ENCODE measurements at places on chromosomes 1 and 21.

GRCh38 chr1:229841230-229841629 lies 215.2 kb downstream of the URB2 start:
- no peak for DNase-seq

GRCh38 chr1:76659171-76659940 lies 207.9 kb upstream of the ST6GALNAC5 start:
- DNase-seq: peak; percentile 36

DNA sequence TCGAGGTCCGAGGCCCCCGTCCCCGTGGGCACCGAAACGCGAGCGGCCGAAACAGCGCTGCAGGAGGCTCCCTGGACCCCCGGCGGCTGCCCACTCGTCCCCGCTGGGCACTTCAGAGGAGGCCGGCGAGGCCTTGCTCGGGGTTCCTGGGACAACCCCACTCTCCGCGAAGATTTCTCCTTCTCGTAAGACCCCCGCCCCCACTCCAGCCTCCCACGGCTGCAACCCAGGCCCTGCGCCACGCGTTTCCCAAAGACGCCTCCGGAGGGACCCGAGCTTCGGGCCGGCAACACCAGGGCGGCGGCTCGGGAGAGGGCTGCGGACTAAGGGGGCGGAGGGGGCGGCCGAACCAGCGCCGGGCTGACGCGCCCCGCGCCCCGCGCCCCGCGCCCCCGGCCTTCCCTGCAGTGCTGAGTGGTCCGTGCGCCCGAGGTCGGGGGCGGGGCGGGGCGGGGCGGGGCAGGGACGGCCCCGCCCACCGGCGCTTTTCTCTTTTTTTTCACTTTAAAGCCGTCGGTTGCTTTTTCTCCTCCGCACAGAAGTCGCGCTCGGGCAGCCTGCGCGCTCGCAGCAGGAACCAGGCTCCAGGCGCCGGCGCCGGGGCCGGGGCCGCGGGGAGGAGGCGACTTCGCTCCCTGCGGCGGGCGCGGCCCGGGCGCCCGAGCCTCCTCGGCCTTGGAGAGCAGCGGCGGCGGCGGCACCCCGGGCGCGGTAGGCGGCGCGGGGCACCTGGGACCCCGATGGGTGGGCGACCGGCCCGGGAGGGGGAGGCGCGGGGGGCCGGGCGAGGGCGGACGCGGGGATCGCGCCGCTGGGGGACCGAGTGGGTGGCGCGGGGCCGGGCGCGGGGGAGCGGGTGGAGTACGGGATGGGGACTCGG lies at the start of gene SPSB1:
Gene SPSB1, plus strand, starts transcription at position 534 of the 880 bp plus-strand sequence. CDS start 62,998 bp downstream, outside the sequence.
- peak; percentile 61 for DNase-seq

- DNase-seq: no peak
Measured at GRCh38 chr1:24990779-24991641, 60.9 kb upstream of the RUNX3 start.

- DNase-seq: no peak
Measured at GRCh38 chr21:45192332-45192731, 95.4 kb downstream of the POFUT2 start.

DNA sequence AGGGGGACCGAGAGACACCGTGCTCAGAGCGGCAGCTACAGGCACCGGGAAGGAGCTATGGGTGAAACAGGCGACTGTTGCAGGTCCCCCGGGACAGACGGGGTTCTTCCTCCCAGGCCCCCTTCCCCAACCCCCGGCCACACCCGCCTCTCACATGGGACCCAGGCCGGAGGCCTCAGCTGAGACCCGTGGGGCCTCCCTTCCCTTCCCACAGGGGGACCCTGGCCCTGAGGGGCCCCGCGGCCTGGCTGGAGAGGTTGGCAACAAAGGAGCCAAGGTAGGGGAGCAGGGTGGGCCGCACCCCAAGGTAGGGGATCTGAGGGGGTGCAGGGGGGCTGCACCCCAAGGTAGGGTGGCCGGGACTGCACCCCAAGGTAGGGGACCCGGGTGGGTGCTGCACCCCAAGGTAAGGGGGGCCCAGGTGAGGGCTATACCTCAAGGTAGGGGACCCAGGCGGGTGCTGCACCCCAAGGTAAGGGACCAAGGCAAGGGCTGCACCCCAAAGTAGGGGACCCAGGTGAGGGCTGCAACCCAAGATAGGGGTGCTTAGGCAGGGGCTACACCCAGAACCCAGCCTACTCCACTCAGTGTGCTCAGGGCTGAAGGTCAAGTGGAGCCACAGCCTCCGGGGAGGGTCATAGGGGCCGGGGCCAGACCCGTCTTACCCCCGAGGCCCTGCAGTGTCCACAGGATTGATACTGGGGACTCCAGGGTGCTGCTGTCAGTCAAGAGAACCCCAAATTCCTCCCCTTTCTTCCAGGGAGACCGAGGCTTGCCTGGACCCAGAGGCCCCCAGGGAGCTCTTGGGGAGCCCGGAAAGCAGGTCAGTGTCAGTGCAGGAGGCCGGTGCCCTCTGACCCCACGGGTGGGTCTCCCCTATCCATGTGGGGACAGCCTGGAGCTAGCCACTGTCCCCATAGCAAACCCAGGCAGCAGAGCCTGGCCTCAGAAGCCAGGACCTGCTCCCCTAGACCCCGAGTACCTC lies 22.7 kb downstream of the COL6A2 start:
- no peak for DNase-seq

DNA sequence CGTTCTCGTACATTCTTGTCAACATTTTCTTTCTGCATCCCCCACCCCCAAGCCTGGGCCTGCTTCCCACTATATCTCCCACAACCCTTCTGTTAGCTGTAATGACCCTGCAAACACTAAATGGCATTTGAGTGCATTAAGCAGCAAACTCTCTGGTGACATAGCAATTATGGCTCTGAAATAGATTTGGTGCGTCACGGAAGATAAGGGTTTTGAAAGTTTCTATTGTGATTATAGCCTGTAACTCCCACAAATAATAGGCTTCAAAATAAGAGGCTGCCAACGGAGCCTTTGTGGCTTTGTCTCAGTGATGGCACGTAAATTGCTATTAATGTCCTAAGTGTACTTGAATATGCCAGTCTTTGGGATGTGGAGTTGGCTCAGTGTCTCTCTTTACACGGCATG lies 277.6 kb downstream of the PBX1 start:
- DNase-seq: no peak

DNA sequence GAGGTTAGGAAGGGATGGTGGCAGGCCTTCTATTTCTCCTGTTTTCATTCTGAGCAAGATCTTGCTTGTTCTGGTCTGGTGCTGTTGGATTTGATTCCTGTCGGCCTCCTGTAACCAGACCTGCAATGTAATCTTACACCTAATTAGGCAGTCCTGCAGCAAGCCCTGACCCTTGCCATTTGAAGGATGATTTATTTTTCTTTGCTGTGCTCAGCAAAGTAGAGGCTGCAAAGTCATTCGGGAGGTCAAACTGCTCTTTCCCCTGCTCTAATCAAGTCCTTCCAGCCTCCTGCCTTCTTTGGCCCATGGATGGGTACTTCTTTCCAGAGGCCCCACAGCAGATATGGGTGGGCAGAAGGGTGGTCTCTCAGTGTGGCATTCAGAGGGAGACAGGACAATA lies 417.7 kb upstream of the USP24 start:
- DNase-seq: no peak

- DNase-seq: no peak
Measured at GRCh38 chr1:159429074-159429861, 2.7 kb upstream of the OR10J4 start.

DNA sequence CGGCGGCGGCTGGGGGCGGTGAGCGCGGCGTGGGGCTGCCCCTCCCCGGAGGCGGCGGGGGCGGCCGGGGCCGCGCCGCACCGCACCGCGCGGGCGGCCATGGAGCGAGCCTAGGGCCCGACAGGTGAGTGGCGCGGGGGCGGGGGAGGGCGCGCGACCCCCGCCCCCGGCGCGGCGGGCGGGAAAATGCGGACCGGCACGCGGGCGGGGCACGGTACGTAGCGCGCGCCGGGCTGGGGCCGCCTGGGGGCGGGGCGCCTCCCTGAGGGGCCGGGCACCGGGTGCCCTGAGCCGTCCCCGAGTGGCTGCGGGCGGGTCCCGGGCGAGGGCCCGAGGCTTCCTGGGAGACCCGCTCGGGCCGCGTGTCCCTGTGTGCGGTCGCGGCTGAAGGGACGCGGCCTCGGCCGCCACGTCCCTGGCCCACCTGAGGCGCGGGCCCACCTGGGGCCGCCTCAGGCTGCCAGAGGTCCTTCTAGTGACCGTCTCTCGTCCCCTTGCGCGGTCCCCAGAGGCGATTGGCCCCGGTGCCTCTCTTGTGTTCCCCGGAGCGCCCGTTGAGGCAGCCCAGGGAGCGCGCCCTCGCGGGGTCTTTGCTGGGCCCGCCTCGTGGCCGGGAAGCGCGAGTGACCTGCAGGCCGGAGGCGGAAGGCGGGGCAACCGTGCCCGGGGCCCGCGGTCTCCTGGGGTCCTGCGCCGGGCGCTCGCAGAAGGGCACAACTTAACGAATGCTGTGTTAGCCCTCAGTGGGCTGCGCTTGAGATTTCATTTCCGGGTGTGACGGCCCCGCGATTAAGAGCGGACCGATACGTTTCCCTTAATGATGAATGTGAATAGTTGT lies 500 bp downstream of the FAM20B start:
- DNase-seq: no peak

DNA sequence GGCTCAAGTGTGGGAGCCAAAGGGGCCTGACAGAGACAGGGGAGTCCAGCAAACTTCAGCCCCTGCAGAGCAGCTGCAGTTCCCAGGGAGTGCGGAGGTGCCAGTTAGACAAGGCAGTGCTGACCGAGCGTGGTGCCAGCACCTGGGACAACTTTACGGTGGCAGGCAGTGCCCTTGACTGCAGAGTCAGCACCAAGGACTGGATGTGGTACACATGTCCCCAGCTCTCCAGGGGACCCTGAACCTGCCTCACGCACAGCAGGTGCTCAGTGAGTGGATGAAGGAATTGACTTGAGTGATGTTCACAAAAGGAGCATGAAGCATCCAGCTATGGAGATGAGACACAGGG lies 296.5 kb downstream of the SIPA1L2 start:
- no peak for DNase-seq
